ENCODE measurements at places on chromosomes 12 and 14. TPM values are rescaled to one million over a fixed set of nuclear protein-coding genes. Genes with fewer than 3 reads are reported as not detected.

DNA sequence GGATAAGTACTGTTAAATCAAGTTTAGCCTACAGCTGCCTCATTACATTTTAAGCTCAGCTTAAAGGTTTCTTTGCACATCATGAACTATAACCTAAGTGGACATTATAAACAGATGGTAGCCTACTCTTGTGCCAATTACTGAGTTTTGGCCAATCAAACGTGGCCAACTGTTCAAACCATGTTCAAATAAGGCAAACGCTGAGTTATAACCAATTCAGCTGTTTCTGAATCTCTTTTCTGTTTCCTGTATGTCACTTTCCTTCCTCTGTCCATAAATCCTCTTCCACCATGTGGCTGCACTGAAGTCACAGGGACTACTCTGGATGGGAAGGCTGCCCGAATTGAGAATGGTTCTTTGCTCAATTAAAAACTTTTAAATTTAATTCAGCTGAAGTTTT is 98.4 kb downstream of the BCAT1 start:
- no peak for DNase-seq

Gene IAPP
- not detected for total RNA-seq

DNA sequence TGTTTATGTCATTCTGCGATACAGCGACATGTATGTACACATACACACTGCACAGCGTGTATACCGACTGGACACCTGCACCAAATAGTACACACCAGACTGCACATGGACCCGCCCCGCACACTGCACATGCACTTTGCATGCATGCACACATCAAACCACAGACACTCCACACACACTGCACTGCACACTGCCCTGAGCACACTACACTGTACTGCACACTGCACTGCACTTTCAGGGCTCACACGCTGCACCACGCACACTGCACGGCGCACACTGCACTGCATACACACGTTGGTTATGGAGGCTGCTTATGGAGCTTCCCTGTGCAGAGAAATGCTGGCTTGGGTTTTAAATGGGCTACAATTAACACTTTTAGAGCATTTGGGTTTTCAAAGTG is 1.6 kb downstream of the PAPLN start:
- peak; percentile 69 for DNase-seq

Gene TXNRD1
- total RNA-seq = 323 TPM

Gene PMCH
- not detected for total RNA-seq

GRCh38 chr12:32811686-32812392 is 56.1 kb upstream of the YARS2 start:
- no peak for DNase-seq

DNA sequence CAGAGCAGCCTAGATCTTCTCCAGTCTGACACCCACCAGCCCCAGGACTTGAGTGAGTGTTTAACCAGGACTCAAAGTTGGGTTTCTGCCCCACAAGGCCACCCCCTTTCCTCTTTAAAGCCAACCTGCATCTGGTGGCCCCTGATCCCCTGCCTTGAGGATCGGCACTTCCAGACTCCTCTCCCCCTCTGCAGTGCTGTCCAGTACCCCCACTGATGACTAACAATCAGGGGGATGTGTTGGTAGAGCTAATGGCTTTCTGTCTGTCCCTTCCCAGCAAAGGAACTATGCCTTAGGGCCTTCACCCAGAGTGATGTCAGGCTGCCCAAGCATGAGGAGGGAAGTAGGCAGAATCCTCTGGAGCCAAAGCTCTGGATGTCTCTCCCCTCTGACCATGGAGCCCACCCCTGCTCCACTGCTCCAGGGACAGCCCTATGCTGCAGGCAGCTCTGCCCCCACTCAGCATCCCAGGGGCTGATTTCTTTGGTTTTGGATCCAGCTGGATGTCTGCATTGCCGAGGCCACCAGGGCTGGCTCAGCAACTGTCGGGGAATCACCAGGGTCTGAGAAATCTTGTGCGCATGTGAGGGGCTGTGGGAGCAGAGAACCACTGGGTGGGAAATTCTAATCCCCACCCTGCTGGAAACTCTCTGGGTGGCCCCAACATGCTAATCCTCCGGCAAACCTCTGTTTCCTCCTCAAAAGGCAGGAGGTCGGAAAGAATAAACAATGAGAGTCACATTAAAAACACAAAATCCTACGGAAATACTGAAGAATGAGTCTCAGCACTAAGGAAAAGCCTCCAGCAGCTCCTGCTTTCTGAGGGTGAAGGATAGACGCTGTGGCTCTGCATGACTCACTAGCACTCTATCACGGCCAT is 42.9 kb downstream of the DAD1 start:
- DNase-seq = peak; percentile 90

Gene OR6C76
- not detected for total RNA-seq

DNA sequence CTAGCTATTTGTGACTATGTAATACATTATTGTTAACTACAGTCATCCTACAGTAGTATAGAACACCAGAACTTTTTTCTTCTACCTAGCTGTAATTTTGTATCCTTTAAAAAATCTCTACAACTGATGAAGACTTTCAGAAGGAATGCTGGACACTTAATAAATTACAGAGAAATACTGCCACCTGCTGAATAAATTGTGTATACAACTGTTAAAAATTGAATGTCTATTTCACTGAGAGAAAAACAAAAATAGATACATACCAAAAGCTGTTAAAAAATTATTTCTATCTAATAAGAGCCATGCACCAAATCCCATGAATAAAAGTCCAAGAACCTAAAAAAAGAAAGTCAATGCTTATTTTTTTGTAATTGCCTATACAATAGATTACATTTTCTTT is 6.6 kb downstream of the TSPAN19 start:
- DNase-seq = no peak

DNA sequence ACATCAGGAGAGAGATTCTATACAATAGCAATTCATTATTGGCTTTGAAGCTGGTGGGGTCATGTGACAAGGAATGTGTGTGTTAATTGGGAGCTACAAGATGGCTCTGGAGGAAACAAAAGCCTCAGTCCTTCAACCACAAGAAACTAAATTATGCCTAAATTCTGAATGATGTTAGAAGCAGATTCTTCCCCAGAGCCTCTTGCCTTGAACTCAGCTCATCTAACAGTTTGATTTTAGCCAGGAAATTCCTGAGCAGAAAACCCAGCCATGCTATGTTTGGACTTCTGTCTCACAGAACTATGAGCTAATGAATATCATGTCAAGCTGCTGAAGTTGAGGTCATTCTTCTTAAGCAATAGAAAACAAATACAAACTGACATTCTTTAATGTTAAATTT is 274.7 kb downstream of the SLC6A15 start:
- DNase-seq = no peak

Gene OR6C2
- total RNA-seq = not detected

Gene GPR84
- not detected for total RNA-seq

- no peak for DNase-seq
Measured at GRCh38 chr14:61125867-61126572, 145.0 kb downstream of the SLC38A6 start.

Gene DAO
- total RNA-seq = not detected

DNA sequence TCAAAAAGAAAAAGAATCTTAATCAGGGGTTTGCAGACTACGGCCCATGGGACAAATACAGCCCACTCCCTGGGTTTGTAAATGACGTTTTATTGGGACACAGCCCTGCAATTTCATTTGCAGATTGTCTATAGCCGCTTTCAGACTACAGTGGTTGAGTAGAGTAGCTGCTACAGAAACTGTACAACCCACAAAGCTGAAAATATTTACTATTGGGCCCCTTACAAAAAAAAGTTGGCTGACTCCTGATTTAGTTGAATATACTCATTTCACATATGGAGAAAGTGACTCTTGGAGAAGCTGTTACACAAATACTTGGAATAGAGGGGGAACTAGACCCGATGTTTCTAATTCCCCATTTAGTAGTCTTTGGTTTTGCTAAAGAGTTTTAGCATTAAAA is 162.5 kb upstream of the NOS1 start:
- DNase-seq = no peak

DNA sequence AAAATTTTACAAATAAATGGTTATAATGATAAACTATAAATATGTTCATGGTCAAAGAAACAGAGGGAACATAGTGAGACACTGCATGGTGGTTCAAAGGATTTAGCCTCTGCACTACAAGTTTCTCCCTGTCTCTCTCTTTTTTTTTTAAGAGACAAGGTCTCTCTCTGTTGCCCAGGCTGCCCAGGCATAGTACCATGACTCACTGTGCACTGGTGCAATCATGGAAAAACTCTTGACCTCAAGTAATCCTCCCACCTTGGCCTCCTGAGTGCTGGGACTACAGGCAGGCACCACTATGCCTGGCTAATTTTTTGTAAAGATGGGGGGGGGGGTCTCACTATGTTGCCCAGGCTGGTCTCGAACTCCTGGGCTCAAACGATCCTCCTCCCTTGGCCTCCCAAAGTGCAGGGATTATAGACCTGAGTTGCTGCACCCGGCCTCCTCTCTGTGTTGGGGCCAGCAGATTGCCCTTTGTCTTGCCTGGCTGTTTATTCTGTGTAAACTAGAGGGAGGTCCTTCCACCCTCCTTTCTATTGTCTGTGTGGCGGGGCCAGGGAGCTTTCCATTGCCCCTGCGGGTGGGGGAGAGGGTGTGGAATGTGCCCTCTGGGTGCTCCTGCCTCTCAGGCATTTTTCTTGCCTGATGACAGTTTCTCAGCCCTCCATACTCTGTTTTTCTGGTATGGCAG is 22.1 kb downstream of the MTHFD1 start:
- DNase-seq = no peak

GRCh38 chr12:124396544-124397398 is 101.9 kb downstream of the RFLNA start:
- no peak for DNase-seq

DNA sequence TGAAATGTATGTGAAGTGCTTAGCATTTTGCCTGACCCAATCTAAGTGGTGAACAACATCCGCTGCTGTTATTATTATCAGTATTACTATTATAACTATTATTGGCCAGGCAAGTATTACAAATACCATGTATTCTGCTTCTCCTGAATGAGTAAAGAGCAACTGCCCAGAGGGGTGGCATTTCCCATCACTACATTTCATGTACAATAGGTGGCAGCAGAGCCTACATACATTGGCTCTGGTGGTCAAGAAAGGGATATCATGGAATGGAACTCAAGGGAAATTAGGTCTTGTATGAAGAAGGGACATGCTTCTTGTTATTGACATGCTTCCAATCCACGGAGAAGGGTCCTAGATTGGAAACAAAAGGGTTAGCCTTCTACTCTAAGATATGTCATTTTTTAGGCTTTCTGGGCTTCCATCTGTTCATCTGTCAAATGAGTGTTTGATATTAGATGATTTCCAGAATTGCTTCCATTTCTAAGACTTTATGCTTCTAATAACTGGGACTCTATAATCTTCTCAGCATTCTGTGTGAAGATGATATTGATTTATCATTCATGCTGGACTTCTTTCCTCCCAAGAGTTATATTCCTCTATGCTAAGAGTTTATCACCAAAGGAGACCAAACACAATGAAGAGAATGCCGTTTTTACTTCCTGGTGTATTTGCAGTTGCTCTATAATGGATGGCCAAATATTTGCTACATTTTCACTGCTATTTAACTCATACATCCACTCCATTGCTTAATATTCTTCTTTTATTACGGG is 239.1 kb downstream of the SSPN start:
- peak; percentile 94 for DNase-seq

- DNase-seq = no peak
Measured at GRCh38 chr12:123957196-123957595, 15.4 kb downstream of the CCDC92 start.

DNA sequence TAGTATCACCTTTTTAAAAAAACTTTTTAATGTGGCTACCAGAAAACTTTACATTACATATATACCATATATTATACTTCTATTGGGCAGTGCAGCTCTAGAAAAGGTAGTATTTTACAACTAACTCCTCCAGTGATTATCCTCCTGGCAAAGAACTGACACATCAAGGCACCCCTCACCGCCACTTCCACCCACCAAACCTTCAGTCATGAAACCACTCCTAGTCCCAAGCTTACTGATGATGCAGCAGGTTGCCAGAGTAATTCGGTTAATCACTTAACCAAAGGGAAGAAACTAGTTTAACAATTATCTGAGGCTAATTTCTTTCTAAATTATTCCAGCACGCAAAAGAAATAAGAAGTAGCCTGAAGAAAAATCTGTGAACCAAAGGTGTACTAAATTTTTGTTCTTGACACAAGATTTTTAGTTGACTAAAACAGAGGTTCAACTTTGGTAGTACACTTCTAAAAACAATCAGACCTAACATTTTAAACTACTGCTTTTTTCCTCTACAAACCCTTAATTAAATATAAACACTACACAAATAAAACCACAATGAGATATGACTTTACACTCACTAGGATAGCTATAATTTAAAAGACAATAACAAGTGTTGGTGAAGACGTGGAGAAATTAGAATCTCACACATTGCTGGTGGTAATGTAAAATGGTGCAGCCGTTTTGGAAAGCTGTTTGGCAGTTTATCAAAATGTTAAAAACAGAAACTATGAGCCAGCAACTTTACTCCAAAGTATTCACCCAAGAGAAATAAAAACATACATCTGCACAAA is 16.7 kb downstream of the SPPL3 start:
- no peak for DNase-seq

- no peak for DNase-seq
Measured at GRCh38 chr12:106987846-106988245, 900 bp upstream of the MTERF2 start.

Gene AKAP3
- 2.2 TPM for total RNA-seq

DNA sequence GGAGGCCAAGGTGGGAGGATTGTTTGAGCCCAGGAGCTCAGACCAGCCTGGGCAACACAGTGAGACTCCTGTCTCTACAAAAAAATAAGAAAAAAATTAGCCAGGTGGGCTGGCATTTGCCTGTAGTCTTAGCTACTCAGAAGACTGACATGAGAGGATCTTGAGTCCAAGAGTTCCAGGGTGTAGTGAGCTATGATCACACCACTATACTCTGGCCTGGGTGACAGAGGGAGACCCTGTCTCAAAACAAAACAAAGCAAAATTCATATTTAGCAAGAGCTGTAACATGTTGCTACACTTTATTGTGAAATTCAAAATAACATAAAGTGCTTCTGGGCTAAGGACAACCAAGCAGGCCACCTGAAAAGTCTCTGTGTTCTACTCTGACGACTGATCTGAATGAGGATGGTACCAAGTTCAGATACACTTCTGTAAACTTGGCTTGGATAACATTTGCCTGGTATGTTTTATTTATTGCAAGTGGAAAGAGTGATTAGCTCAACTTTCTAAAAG is 11.6 kb upstream of the STRN3 start:
- DNase-seq = no peak

GRCh38 chr14:59020382-59020781 is 168.1 kb upstream of the DAAM1 start:
- no peak for DNase-seq

Gene LRTM2
- not detected for total RNA-seq

GRCh38 chr14:67806246-67806645 is 10.1 kb downstream of the ZFYVE26 start:
- DNase-seq = no peak

DNA sequence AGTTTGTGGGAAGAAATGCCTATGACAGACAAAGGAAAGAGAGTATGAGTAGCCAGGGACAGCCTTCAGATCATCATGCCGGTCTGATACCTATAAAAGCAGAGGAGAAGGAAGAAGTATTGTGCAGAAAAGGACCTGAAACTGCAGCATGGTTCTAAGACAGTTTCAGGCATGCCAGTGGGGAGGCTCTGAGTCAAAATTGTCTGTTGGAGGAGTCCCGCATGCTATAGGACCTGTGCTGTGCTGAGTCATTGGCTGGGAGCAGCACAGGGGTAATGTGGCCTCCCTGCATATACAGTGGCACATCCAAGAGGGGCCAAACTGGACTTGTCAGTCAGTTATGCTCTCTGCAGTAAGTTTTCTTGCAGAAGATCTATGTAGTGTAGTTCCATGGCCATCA is 40.7 kb downstream of the NEUROD4 start:
- DNase-seq = no peak

Data from osteoblast (primary cell).